NCI-H524 treated with DMSO at 0.1 percent for 48 hours (cell line): ENCODE measurements at places on chromosomes 5 and 9.

DNA sequence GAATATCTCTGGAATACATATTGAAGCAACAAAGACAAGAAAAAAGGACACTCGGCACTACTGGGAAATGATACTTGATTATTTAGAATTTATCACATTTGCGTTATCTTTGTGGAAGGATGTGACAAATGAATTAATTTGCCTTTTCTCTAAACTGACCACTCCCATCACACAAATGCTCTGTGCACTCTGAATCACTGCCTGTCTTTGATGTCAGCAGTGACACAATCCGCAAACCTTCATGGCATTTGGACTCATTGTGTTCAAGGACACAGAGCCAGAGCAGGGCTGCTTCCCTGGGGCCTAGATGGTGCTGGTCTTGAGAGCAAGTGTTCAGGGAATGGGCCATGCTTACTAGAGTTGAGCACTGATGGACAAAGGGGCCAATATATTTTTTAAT lies 4.9 kb upstream of the KIF4B start:
- no peak for DNase-seq

DNA sequence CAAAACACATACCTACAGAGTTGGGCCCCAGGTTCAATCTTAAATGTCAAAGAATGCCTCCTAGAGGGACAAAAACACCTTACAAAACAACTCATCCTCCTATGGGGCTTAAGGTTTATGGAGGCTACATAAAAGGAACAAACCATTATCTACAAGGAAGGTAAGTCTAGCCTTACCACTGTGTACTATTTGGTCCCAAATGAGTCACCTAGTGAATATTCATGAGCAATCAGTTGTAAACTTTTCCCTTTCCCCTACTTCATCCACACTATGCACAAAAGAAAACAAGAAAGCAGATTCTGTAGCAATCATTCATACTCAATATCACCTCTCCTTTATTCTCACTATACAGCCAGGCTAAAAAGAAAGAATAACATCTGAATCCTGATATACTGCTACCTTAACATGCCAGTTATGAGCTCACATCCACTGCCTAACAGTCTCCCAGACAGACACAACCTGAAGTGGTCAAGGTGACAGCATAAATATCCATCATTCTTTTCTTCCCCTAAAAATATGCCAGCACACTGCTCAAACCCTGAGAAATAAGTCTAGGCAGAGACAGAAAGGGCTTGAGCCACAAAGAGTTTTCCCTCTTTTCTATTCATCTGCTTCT lies 6.2 kb downstream of the OXCT1 start:
- no peak for DNase-seq

DNA sequence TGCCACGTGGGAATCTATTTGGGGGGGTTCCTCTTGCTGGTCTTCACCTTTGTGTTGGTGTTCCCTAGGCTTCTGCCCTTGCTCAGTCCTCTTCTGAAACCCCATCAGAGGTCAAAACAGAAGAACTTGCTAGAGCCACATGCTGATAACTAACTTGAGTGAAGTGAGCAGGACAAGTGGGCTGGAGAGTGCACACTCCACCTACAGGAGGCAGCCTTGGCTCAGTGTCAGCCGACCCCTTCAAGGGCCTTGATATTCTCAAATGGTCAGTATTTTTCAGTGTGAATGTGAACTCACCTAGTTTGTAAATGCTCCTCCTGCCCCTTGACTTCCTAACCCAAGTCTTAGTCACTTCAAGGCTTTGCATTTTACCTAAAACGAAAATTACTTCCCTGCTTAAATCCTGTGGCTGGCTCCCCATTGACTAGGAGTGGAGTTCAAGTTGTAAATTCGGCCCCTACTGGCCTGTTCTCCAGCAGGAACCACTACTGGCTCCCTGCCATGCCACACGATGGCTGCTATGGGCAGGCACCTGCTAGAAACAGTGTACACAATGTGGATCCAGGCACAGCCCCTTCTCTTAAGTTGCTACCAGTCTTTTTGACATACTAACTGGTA lies 3.6 kb upstream of the SLC1A3 start:
- DNase-seq: no peak

GRCh38 chr5:148314731-148315130 lies 2.5 kb downstream of the SPINK7 start:
- no peak for DNase-seq

DNA sequence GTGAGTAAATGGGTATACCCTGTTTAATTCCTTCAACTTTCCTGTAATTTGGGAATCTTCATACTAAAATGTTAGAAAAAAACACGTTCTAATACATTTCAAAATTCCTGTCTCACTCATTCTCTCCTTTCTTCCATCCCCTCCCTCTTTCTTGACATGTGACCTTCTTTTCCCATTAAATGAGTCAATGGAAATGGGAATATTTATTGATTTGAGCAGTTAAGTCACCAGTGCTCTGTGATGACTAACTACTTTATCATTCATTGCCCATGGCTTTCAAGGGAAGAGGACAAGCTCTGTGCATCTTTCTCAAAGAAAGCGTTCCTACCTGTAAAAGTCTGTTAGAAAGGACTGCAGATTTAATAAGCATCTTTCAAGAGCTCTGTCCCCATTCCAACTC lies 144.4 kb upstream of the MAP3K1 start:
- no peak for DNase-seq

DNA sequence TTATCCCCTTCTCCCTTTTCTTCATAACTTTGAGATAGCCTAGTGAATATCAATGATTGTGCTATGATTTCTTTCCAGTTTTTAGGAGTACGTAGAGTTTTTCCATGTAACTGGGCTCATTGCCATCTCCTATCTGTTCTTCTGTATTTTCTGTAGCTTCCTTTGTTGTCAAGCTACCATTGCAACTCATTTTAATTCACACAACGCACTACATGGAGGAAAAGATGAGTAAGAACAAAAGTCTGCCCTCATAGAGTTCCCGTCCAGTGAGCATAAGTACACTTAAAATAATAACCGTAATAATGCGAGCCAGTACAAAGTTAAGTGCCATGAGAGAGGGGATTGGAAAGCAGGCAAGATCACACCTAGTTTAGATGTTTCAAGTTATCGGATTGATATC lies 177.7 kb downstream of the PAM start:
- no peak for DNase-seq

- no peak for DNase-seq
These were observed 5.1 kb upstream of the WDR5 start for GRCh38 chr9:134130503-134131375.

- no peak for DNase-seq
These were observed 3.7 kb downstream of the CARD19 start for GRCh38 chr9:93099551-93100275.

GRCh38 chr5:17090839-17091238 lies 126.6 kb upstream of the BASP1 start:
- DNase-seq: no peak

DNA sequence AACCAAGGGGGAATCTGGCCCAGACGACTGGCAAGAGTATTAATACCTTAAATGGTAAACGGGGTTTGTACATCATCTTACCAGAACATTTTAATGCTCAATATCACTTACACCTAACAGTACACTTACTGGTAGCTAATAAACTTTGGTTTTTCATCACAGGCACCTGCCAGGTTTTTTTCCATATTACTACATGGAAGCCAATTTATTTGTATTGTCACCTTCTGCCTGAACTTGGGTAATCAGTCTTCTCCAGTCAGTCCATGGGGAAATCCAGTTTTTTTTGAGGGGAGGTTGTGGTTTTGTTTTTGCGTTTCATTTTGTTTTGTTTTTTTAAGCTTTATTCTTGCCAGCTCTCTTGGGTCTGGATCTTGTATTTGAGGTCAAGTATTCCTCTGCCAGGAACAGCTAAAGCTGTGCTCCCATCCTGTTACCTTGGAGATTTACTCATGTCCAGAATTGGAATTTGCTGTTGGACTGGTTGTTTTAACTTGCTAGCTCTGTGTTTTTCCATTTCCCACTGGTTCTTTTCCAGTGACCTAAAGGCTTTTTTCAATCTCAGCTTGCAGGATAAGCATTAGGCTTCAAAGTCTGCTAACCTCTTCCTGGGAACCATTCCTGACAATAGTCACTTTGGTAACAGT lies 11.1 kb upstream of the NADK2 start:
- no peak for DNase-seq

GRCh38 chr5:67315082-67315989 lies 118.7 kb upstream of the CD180 start:
- DNase-seq: no peak

DNA sequence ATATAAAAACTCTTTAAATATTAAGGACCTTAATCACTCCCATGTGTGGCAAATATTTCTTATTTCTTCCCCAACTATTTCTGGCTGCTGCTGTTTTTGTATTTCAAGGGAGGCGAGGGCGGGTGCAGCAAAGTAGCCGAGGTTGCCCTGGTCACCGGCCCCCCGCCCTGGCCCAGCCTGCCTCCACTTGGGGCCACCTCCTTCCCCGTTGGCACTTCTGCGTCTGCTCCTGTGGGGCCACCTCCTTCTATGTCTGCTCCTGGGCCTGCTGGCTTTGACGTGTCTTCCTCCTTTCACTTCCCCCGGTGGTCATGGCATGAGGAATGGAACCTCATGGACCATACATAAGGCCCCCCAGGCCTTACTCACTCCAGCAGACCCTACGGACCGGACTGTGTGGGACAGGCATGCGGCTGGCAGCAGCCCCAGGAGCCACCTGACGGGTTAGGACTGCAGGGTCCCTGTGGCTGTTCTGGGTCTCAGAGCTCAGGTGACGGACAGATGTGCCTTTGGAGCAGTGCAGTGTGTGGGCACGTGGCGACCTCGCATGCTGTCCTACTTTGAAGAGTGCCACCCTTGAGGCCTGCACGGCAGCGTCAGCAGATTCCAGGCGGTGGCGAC lies 5.8 kb upstream of the ENTPD8 start:
- DNase-seq: no peak

GRCh38 chr9:106619211-106619610 lies 243.8 kb upstream of the ZNF462 start:
- no peak for DNase-seq

GRCh38 chr9:100216178-100216787 lies 117.2 kb downstream of the INVS start:
- no peak for DNase-seq

DNA sequence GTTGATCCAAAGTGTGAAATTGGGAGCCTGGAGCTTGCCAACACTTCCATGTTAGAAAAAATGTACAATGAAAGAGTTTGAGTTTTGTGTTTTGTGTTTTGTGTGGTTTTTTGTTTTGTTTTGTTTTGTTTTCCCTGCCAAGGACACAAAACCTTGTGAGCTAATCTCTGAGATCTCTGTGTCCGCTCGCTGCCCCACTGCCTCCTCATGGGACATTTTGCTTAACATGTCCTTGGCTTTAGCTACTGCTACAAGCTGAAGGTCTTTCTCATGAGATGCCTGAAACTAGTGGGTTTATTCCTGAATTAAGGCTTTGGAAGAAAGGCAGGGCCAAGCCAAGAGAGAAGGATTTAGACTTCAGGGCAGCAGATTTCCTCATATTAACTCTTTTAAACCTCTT lies 7.3 kb upstream of the JAKMIP2 start:
- DNase-seq: no peak

DNA sequence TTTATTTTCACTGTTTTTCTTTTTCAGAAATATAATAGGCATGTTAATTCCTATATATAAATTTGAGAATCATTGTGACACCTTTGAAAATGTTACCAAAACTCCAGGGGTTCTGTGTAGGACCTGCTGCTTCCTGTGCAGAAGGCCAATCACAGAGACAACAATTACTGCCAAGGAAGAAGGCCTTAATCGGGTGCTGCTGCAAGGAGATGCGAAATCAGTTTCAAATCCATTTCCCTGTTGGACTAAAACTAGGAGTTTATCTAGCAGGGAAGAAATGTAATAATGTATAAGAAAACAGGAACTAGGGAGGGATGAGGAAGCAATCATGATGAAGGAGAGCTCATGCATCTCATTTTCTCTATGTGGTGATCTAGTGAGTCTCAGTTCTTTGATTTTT lies 209.7 kb upstream of the NUDT12 start:
- no peak for DNase-seq

GRCh38 chr9:6330958-6331634 lies 2.9 kb downstream of the TPD52L3 start:
- no peak for DNase-seq
